Right lobe of liver (tissue), 6 donors: ENCODE measurements at places on chromosomes 7 and 10. TPM values are rescaled to one million over a fixed set of nuclear protein-coding genes. Genes with fewer than 3 reads are reported as not detected.

- no peak overlapping the region for H3K4me3 ChIP-seq
- no peaks in the 10 kb centered on the region for H3K36me3 ChIP-seq
- H3K27ac ChIP-seq = no peak overlapping the region
Observed at GRCh38 chr7:51288896-51289622, 27.6 kb downstream of the COBL start.

DNA sequence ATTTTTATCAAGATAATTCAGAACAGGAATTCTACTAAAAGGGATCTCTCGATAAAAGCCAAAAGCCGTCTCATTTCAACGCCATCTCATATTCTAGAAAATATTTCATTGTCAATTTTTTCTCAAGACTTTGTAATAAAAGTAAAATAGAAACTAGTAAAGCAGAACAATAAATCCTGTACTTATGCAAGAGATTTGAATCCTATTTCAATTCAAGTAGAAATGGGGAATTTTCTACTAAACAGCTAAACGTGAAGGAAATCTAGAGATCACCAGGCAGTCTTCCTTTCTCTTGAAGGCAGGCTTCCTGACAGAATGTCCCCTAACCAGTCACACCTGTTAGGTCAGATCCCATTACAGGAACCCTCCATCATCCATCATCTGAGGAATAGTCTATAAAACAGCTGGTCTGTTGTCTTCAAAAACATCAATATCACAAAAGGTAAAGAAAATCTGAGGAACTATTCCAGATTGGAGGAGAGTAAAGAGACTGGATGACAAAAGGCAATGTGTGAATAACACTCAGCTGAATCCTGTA is 23.7 kb downstream of the USP6NL start:
- DNase-seq = no peak
- H3K4me3 ChIP-seq = no peak overlapping the region
- H3K4me1 ChIP-seq = no peaks in the 10 kb centered on the region
- H3K36me3 ChIP-seq = no peaks in the 10 kb centered on the region

DNA sequence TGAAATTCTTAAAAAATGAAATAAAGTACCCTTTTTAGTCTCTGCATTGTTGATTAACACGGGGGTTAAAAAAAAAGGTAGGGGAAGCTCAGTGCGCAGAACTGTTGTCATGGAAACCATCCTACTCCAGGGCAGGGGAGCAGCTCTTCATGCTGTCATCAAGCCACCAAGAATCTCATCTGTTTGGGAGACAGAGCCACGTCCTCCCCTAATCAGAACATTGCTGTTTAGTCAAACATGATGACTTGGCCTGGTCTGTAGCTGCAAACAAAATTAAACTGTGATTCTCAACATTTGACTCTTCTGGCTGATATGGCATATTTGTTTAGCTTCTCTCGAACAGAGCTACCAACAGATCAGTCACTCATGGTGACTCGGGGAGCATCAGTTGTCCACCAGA is 254.4 kb upstream of the KLF14 start:
- H3K27ac ChIP-seq = no peak overlapping the region
- DNase-seq = no peak
- no peaks in the 10 kb centered on the region for H3K27me3 ChIP-seq
- H3K4me1 ChIP-seq = peaks cover 35% of the 10 kb centered on the region

DNA sequence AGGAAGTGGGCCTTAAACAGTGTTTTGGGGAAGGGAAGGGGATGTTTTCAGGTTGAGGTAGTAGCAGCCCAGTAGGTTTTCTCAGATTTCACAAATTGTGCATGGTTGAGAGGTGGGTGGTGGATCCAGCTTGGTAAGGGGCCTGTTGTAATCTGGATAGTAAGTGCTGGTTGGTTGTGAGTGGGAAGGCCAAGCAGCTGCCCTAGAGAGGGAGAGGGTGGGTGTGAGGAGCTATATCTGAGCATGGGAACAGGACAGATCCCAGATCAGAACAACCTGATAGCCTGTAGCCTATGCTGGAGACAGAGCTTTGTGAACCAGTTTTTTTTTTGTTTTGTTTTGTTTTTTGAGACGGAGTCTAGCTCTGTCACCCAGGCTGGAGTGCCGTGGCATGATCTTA is 53.9 kb upstream of the ZMIZ2 start:
- no peak overlapping the region for H3K27ac ChIP-seq
- no peak overlapping the region for H3K4me3 ChIP-seq
- no peaks in the 10 kb centered on the region for H3K4me1 ChIP-seq
- no peak for DNase-seq
- H3K36me3 ChIP-seq = no peaks in the 10 kb centered on the region

GRCh38 chr10:114387784-114388183 is 16.5 kb downstream of the AFAP1L2 start:
- H3K27ac ChIP-seq = no peak overlapping the region
- H3K27me3 ChIP-seq = no peaks in the 10 kb centered on the region
- H3K36me3 ChIP-seq = no peaks in the 10 kb centered on the region
- no peaks in the 10 kb centered on the region for H3K4me1 ChIP-seq
- no peak overlapping the region for H3K4me3 ChIP-seq

- DNase-seq = no peak
- no peak overlapping the region for H3K4me3 ChIP-seq
- H3K4me1 ChIP-seq = no peaks in the 10 kb centered on the region
- H3K36me3 ChIP-seq = no peaks in the 10 kb centered on the region
- H3K27me3 ChIP-seq = no peaks in the 10 kb centered on the region
Observed at GRCh38 chr7:15855525-15856109, 169.1 kb upstream of the MEOX2 start.

DNA sequence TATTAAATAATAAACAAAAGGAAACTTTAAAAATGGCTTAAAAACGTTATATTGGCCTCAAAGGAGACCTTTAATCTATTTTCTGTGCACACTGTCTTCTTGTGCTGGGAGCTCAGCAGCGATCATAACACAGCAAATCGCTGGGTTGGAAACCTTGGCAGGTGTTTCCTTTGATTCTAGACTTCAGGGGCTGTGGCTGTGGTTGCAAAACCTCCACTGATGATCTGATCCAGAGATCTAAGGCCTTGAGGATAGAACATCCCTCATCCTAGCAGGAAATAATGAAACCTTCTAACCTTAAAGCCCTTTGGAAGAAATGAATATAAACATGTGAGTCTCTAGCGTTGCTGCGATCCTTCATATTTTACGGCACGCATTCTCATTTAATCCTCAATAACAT is 29.8 kb downstream of the CDHR3 start:
- DNase-seq = no peak
- H3K36me3 ChIP-seq = no peaks in the 10 kb centered on the region
- no peaks in the 10 kb centered on the region for H3K27me3 ChIP-seq
- no peak overlapping the region for H3K4me3 ChIP-seq
- H3K4me1 ChIP-seq = peaks cover 14% of the 10 kb centered on the region
- H3K27ac ChIP-seq = no peak overlapping the region

GRCh38 chr10:70985824-70986622 is 97.7 kb upstream of the PCBD1 start:
- DNase-seq = no peak
- H3K27me3 ChIP-seq = no peaks in the 10 kb centered on the region
- no peak overlapping the region for H3K4me3 ChIP-seq
- no peaks in the 10 kb centered on the region for H3K4me1 ChIP-seq
- H3K27ac ChIP-seq = no peak overlapping the region

- no peak overlapping the region for H3K4me3 ChIP-seq
- H3K36me3 ChIP-seq = no peaks in the 10 kb centered on the region
- no peaks in the 10 kb centered on the region for H3K27me3 ChIP-seq
Observed at GRCh38 chr10:110415809-110416208, 81.9 kb upstream of the DUSP5 start.

DNA sequence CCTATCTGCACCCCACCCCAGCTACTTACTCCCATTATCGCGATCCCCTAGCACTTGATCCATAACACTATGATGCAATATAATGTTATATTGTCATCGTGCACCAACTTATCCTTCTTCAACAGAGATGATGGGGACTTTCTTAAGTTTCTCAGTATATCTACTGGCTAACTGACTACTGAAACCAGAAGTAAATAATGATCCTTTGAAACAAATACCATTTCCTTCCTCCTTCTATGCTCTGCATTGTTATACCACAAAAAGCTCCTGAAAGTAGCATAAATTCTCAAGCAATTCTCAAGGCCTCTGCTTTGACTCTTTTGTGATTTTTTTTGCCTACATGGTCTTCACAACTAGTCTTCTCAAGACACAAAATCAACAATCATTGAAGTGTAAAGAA is 68.9 kb downstream of the HTR7 start:
- H3K4me3 ChIP-seq = no peak overlapping the region
- DNase-seq = no peak
- no peaks in the 10 kb centered on the region for H3K36me3 ChIP-seq
- no peaks in the 10 kb centered on the region for H3K4me1 ChIP-seq
- H3K27ac ChIP-seq = no peak overlapping the region
- H3K27me3 ChIP-seq = no peaks in the 10 kb centered on the region

DNA sequence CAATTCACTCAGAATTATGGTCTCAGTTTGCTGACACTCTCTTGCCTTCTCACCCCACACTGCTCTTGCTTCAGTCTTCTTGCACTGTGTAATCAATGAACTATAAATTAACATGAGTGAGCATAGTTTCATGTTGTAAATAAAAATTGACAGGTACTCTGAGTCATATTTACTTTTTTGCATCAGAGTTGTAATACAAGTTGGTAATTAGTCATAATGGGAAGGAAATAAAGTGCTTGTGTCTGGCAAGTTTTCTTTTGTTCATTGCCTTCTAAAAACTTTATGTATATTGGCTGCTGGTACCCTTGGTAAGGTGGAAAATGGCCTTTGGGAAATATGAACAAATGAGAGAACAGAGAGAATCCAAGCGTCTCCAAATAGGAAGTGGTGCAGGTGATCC is 169.3 kb upstream of the MAGI2 start:
- H3K27me3 ChIP-seq = no peaks in the 10 kb centered on the region
- H3K4me1 ChIP-seq = no peaks in the 10 kb centered on the region
- no peak overlapping the region for H3K27ac ChIP-seq
- H3K4me3 ChIP-seq = no peak overlapping the region
- no peak for DNase-seq

DNA sequence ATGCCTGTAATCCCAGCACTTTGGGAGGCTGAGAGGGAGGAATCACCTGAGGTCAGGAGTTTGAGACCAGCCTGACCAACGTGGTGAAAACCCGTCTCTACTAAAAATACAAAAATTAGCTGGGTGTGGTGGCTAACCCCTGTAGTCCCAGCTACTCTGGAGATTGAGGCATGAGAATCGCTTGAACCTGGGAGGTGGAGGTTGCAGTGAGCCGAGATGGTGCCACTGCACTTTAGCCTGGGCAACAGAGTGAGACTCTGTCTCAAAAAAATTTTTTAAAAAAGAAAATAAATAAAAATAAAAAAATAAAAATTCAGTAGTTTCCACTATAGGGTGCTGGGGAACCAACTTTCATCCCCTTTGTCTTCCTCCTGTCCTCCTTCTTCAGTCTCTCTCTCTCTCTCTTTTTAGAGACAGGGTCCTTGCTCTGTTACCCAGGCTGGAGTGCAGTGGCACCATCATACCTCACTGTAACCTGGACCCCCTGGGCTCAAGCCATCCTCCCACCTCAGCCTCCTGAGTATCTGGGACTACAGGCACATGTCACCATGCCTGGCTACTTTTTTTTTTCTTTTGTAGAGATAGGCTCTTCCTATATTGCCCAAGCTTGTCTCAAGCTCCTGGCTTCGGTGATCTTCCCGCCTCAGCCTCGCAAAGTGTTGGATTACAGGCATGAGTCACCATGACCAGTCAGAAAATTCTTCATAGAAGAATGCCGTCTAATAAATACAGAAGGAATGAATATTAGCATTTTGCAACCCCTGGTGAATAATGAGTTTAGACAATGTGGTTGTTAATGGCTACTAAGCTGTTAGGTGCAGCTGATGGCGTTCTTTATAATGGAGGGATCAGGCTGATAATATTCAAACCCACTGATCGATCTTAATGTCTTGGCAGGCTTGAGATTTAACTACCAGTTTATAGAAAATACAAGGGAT is 20.6 kb downstream of the RBM20 start:
- H3K27me3 ChIP-seq = no peaks in the 10 kb centered on the region
- no peak overlapping the region for H3K4me3 ChIP-seq
- H3K27ac ChIP-seq = no peak overlapping the region
- no peak for DNase-seq
- no peaks in the 10 kb centered on the region for H3K36me3 ChIP-seq

Gene LRIT1
- total RNA-seq = not detected

Gene ZNF467
- 5.3 TPM for total RNA-seq

Gene MMP21
- 0.10 TPM for total RNA-seq

Gene OR13A1
- total RNA-seq = not detected

Gene DNAJC1
- 22.5 TPM for total RNA-seq
